ENCODE measurements at places on chromosomes 1 and 21.

- no peak for DNase-seq
These were observed 22.2 kb downstream of the C1orf21 start for GRCh38 chr1:184409011-184409410.

DNA sequence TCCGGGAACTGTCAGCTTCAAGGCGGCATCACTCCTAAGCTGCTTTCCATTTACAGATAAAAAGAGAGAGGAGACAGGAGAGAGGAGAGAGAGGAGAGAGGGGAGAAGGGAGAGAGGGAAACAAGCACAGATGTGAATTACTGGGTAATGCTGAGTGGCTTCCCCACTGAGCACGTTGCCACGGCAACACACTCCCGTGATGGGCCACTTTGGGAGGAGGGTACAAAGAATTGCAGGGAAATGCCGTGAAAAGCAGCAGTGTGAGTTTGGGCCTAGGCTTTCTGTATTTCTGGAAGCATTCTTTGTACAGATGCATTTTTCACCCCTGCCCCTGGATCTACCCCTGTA, 128.0 kb upstream of the IRF2BP2 start:
- DNase-seq = no peak

GRCh38 chr1:38891753-38892152, 10.4 kb upstream of the GJA9 start:
- no peak for DNase-seq

GRCh38 chr1:163307479-163308171, 14.1 kb upstream of the NUF2 start:
- no peak for DNase-seq

- no peak for DNase-seq
These were observed 256.5 kb upstream of the TMEM51 start for GRCh38 chr1:14897080-14897449.

GRCh38 chr1:60822252-60822651, 260.1 kb upstream of the NFIA start:
- DNase-seq = no peak

DNA sequence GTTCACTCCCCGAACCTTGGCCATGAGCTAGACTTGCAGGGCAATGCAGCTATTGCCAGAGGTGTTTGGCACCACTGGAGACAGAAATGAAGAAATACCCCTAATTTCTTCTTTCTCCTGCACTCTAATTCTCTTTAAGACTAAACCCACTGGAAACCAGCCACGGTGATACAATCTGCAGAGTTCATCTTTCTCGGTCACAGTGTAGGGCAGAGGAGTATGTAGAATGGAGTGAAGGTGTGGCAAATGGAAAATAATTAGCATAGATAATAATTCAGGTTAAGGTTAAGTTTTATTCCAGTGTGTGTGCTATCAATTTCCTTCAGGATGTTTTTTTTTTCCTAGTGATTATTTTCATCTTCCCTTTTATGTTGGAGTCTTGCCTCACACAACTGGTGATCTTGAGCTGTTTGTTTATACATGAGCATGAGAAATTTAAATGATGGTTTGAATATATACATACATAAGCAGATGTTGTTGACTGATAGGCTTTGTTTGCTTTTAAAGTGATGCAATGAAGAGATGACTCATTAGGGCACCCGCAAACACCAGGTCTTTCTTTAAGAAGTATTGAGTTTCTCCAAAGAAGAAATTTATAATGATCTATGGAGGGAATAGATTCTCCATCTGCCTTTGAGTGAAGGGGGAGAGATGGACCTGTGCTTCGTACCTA, 81.9 kb downstream of the SPATA17 start:
- no peak for DNase-seq

All from SW 1271 (cell line).